Vagina (tissue), 2 donors: ENCODE measurements at places on chromosomes 13 and 19.

GRCh38 chr13:112333756-112334543 is 42.2 kb upstream of the SPACA7 start:
- no peak for DNase-seq

DNA sequence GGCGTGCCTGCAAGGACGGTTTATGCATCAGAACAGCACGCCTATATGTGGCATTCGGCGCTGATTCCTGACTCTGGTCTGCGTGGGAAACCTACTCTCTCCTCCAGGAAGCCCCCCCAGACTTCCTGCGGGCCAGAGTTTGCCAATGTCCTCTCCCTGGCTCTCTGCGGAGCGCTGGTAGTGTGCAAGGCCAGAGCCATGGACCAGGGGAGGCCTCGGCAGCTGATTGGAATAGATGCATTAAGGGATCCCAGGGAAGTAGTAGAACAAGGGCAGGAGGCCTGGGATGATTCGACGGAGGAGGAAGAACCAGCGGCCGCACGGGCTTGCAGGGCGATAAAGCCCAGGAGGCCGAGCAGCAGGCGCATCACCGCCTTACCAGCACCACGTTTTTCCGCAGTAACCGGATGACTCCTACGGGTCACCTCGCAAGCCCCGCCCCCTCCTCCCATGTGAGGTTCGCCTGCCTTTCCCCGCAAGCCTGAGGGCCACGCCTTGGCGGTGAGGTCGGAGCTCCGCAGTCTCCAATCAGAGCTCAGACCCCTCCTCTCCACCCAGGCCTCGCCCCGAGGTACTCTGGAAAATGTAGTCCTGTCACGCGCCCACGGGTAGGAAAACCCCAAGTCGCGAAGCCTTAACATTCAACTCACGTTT is 5.0 kb downstream of the CLEC11A start:
- DNase-seq: no peak

DNA sequence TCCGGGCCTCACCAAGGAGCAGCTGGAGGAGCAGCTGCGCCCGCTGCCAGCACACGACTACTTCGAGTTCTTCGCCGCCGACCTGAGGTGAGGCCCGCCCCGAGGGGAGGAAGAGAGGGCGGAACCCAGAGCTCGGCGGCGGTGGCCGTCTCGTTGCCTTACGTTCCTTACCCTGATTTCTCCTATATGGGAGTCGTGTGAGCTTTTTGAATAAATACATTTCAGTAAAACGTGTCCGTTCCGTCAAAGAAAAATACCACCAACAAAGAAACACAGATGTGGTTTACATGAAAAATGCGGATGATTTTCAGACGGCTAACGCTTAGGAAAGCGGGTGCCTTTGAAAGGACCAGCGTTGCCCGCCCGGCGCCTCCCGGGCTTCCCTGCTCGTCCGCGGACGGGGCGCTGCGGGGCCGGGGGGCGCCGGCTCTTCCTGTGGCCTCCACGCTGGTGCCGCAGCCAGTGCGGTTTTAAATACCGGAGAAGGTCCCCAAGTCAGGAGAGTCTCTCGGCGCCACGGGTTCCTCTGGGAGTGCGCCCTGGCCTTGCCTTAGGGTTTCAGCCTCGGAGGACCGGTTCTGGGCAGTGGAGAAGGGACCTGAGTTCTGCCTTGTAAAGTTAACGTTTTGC is 755 bp downstream of the UPF3A start:
- DNase-seq: no peak

GRCh38 chr13:75787249-75787928 is 151.3 kb downstream of the LMO7 start:
- DNase-seq: no peak

DNA sequence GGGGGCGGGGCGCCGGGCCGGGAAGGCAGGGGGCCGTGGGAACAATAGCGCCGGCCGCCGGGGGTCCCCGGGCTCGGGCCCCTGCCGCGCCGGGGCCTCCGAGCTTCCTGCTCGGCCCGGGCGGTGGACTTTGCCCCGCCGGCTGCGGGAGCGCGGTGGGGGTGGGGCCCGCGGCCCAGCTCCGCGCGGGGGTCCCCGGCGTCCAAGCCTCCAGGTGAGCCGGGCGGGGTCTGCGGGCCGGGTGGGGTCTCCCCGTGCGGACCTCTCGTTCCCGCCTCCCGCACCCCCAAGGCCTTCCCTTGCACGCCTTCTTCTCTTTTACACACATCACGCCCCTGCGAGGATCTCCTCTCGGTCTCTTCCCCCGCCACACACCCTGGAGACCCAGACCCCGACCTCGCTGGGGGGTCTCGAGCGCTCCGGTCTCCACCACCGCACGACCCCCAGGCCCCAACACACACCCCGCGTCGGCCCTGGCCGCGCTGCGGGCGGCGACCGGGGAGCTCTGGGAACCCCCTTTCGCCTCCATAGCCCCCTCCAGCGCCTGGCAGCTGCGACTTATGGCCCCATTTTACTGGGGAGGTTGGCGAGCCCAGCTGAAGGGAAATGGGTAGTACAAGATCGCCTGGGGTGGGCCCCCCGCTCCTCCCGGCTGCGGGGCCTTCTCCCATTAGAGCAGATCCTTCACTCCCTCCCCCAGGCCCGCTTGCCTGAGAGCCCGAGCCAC is 711 bp downstream of the CAMSAP3 start:
- DNase-seq: no peak
